Cortex of kidney (tissue), 1 donor: ENCODE measurements at places on chromosomes 2 and 18.

- no peak for DNase-seq
Observed at GRCh38 chr18:43277164-43277600, at the start of gene SYT4. TSS of gene SYT4 (minus strand) at chr18:43277490. CDS start at chr18:43277281, 209 bp downstream.

DNA sequence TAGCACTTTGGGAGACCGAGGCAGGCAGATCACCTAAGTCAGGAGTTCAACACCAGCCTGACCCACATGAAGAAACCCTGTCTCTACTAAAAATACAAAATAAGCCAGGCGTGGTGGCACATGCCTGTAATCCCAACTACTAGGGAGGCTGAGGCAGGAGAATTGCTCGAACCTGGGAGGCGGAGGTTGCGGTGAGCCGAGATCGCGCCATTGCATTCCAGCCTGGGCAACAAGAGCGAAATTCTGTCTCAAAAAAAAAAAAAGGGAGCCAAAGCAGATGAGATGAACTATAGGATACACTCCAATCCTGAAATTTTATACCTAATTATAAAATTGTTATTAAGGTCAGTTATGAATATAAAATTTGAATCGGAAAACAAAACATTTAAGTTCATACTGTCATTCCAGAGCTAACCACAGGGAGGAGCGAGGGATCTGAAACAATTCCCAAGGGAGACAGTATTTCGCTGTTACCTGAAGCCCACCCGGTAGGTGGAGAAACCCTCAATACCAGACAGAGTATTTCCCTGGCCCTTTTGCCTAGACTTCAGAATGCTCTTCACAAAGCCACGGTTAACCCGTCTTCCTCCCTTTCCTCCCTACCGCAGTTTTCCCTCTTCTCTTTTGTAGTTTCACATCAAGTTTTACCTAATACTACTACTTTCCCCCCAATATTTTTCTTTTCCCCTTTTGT, 1.4 kb downstream of the PPM1G start:
- DNase-seq, result no peak

DNA sequence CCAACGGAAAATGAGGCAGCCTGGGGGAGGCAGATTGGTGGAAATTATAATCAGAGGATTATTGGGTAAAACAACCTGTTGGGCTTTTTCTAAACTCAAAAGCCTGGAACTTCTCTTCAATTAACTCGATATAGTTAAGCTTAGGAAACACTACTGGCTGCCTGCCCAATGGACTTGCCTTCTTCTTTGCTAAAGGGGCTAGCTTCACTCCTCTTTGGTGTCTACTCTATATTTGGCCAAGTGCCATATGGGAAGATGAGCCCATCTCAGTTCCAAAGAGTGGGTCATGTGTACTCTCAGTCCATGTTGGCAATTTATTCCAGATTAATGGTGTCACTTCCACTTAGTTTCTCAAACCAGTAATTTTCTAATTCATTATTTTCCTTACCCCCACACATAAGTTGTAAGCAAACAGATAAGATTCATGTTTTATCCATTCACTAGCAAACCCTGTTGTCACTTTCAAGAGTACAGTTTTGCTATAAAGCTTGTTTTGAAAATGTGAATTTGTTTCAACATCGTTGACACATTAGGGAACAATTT, 34.3 kb downstream of the DARS1 start:
- DNase-seq, result no peak

DNA sequence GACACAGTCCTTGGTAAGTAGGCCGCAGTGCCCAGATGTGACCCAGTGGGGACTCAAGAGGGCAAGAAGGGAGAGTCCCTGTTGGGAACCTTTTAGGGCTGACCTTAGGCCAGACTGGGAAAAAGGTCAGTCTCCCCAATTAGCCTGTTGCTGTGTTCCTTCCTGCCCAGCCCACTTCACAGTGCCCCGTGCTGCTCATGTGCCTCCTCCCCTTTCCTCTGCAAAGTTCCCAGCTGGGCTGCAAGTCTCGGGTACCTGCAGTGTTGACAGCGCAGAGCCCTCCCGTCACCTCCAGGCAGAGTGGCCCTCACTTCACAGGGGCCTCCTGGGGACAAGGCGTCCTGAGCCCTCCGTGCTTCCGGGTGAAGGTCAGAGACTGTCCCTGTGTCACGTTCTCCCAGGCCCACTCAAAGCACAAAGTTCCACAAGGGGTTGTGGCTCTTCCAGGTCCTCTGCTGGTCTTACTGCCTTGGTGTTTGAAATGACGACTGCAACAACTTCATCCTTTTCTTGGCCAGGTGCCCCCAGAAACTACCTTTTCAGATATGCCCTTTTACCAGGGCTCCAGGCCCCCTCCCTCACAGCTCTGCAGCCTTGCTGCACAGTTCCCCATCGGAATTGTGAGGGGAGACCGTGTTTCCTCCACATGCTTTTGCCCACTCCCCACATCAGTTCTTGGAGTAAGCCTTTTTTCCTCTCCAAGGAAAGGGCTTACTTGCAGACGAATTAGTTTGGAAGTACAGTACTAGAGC, 225.8 kb downstream of the ALPK2 start:
- no peak for DNase-seq
